ENCODE measurements at places on chromosomes 4 and X.

DNA sequence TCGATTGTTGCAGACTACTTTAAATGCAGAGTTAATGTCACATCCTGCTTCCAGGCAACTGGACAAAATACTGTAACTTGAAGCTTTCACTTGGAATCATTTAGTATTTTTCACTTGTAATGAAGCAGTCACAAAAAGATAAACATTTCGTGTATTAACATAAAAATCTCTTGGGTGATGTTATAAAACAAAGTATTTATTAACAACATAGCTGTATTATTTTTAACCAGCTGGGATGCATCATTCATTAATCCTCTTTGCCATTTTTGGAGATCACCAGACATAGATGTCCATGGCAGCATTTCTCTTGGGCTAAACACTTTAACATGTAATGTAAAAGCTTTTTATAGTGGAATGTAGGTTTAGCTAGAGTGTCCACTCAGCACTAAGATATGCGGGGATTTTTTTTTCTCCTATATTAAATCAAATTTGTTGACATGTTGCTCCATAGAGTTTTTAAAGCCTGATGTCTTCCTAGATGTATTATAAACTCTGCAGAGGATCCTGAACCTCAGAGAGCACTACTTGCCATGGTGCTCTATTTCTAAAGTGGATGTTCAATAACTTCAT lies 193.7 kb upstream of the SPANXN4 start:
- peak; percentile 9 for DNase-seq

GRCh38 chrX:115357326-115358120 lies 68.0 kb downstream of the LUZP4 start:
- DNase-seq: no peak

- no peak for DNase-seq
Observed at GRCh38 chrX:4243759-4244158, 530.3 kb upstream of the PRKX start.

DNA sequence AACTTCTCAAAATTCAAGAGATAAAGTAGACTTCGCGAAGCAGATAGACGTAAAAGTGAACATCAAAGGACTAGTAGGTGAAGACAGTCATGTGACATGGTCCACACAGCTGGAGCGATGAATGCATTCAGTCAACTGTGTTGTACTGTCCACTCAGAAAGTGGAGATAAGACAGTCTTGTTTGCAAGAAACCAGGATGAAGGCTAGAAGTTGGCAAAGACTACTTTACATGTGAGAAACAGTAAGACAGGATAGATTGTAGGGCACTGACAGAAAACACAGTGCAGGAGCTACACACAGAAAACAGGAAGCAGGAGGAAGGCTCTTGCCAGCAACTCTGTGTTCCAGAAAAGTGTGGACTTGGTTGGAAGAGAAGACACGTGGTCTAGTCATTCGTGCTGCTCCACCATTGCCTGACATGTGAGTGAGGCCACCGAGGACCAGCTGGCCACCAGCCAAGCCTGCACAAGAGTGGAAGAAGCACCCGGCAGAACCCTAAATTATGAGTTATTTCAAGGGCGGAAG lies 78.9 kb downstream of the FAT1 start:
- DNase-seq: no peak

DNA sequence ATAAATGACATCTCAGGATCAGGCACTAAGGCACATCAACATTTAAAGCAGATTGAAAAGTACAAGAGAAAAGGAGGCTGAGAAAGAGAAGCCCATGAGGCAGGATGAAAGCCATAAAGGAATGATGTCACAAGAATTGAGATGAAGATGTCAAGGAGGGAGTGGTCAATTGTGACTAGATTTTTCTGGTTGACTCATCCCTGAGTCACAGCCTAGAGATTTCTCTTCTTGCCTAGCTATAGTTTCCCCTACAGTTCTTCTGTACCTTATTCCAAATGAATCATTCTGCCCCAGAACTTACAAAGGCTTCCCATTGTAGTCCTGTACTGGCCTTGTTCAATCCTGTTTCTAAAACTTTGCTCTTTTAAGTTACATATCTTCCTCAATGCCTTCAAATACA lies 3.4 kb upstream of the USP53 start:
- DNase-seq: peak; percentile 86

DNA sequence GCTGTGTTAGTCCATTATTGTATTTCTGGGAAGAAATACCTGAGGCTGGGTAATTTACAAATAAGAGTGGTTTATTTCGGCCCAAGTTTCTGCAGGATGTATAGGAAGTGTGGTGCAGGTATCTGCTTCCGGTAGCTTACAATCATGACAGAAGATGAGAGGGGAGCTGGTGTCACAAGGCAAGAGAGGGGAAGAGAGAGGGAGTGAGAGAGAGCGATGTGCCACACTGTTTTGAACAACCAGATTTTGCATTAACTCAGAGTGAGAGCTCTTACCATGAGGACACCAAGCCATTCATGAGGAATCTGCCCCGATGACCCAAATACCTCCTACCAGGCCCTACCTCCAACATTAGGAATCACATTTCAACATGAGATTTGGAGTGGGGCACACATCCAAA lies 627.6 kb upstream of the FRG1 start:
- no peak for DNase-seq

- no peak for DNase-seq
Observed at GRCh38 chr4:2320152-2320551, 58.2 kb upstream of the MXD4 start.

GRCh38 chrX:30627818-30628652 lies 25.2 kb upstream of the GK start:
- DNase-seq: no peak

GRCh38 chrX:100994352-100995281 lies 25.1 kb downstream of the ARL13A start:
- DNase-seq: no peak

- no peak for DNase-seq
Observed at GRCh38 chrX:11755724-11756123, 2.3 kb upstream of the MSL3 start.

- DNase-seq: no peak
Observed at GRCh38 chr4:1500966-1501753, 94.9 kb upstream of the NKX1-1 start.

GRCh38 chr4:18039113-18039512 lies 17.6 kb upstream of the LCORL start:
- DNase-seq: no peak

DNA sequence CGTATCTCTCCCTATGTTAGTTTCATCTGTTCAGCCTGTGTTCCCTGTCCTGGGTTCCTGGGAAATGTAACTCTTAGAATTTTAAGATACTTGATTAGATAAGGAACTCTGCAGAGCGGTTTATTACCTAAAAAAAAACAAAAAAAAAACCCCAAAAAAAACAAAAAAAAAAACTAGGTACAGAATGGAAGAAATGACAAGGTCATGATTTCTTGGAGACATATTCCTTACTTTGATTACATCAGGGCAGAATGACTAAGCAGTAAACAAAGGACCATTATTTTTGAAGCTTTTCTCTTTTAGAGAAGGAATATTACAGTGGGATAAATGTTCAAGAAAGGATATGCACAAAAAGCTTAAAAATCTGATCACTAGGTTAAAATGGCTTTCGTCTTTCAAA lies 171.8 kb downstream of the ARAP2 start:
- no peak for DNase-seq

- no peak for DNase-seq
Observed at GRCh38 chr4:102868153-102868780, 525 bp upstream of the CISD2 start.

DNA sequence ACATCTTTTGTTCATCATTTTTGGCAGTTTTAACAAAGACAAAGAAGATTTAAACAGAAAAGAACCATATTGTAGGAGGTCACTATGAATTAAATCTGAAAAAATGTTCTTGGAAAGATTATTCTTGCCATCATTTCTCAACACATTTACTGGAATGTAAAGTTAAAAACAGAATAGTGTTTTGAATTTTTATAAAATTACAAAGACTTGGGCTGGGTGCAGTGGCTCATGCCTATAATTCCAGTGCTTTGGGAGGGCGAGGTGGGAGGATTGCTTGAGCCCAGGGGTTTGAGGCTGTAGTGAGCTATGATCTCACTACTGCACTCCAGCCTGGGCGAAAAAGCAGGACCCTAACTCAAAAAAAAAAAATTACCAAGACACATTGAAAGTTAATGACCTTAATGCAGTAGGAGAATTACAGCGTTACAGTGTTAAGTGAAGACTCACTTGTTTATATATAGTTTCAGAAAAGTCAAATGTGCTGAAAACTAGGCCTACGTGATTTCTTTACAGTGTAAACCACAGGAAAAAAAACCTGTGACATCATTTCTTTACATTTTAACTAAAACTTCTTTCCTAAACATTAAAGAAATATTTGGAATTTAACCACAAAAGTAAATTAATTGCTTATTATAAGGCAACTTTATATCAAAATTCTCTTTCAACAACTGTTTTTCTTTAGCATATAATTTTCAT lies 7.9 kb downstream of the FAM13A start:
- DNase-seq: no peak

DNA sequence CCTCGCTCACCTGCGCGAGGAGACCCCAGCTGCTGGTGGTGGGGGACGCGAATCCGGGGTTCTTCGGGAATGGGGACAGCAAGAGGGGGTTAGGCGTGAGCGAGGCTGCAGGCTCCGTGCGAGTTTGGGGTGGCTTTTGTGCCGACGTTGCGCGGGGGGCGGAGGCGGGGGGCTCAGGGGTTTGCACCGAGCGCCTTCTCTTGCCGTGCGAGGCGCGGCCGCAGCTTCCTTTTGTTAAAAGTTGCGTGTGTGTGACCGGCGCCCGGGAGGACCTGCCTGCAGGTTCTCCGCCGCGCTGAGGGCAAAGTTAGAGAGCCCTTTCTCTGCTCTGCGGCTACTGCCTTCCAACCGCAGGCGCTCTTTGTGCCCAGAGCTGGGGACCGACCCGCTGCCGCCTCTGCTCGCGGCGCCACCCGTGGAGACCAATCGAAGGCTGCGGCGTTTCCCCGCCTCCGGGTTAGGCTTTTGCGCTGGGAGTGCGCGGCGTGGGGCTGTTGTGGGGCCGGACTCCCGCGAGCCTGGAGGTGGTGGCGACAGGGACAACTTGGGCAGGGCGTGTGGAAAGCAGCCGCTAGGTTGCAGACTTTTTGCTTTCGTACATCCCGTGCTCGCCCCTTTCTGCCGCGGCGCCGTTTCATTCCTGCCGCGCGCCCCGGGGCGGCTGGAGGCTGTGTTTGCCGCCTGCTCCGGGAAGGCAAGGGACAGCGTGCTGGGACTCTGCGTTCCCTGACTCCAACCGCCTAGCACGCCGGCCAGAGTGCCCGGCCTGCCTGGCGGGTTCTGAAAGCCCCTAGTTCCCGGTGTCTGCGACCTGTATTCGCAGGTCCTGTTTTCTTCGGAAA lies 716 bp downstream of the KIT start:
- no peak for DNase-seq

Data from fibroblast of skin of left quadriceps (primary cell).